Inflammatory macrophage treated with lipopolysaccharide for 4 hours (primary cell): ENCODE measurements at places on chromosomes 2 and 18.

DNA sequence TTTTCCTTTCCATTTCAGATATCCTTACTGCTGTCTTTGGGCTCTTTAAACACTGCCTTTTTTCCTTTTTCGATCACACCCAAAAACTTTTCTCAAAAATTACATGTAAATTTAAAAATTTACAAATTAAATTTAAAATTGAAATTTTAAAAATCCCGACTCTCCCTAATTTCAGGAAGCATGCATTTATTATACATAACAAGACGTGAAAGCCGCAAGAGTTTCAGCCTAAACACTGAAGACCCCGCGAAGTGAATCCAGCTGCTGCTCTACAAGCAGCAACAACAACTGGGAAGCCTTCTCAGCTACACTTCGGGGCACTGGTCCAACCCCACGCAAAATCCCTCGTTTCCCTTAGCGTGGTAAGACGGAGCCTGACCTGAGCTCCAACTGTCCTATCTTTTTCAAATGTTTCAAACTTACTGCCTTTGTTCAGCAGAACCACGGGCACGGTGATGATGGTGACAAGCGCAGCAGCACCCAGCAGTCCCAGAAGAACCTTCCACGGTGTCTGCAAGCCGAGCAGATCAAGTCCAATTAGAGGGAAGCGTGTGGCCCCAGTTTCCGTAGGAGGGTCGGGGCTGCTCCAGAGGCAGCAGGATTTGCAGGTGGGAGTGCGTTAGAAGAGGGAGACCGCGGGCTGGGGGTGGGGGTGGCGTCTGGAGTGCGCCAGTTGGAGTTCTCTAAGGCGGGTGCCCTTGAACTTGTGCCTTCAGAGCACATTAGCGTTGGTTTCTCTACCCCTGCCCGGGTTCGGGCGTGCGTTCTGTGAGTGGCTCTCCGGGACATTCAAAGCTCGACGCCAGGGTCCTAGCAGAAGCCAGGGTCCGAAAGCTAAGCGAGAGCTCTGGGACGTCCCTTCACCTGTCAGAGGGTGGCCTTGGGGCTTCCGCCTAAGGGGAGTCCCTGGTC is 783 bp downstream of the DPP4 start:
- no peak for DNase-seq

DNA sequence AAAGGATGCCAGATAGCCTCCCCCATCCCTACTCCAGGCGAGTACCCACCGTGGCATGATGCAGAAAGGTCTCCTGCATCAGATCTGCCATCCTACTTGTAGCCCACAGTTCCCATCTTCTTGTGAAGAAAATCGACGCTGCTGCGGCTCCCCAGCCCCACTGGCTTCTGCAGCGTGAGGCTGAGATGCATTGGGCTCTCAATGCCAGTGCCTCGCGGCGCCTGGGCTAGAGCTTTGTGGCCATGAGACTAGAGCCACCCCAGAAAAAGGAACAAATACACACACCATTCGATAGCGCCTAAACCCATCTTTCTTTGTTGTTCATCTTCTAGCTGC is 2.8 kb downstream of the NOL4 start:
- DNase-seq = no peak

DNA sequence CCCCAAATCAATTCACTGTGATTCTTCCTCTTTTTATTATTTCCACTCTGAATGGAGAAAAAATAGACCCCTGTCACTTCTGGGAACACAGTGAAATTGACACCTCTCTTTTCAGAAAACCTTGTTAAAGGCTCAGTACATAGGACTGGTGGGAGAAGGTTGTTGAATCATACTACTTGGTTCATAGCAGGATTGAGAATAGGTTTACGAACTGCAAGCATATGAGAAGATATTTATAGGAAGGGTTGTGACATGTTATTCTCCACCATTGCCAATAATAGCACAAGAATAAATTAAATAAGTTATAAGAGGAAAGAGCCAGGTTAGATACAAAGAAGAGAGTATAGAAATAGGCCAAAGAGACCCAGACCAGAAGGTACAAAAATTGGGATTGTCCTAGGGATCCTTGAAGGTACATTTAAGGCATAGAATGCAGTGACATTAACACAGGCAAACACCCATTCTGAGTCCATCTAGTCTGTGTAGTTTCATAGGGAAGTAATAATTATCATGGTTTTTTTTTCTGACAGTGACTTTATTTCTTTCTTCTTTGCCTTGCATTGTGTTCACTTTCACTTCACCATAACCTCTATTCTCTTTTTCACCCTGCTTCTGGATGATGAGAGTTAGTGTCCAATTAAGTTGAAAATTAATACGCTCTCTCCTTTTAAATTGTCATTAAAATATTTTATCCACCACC is 21.8 kb upstream of the SERPINE2 start:
- DNase-seq = peak; percentile 19

GRCh38 chr2:199459286-199460100 is 1.8 kb upstream of the SATB2 start:
- peak; percentile 90 for DNase-seq

GRCh38 chr18:64134044-64134747 is 14.7 kb downstream of the LINC00305 start:
- DNase-seq = no peak

DNA sequence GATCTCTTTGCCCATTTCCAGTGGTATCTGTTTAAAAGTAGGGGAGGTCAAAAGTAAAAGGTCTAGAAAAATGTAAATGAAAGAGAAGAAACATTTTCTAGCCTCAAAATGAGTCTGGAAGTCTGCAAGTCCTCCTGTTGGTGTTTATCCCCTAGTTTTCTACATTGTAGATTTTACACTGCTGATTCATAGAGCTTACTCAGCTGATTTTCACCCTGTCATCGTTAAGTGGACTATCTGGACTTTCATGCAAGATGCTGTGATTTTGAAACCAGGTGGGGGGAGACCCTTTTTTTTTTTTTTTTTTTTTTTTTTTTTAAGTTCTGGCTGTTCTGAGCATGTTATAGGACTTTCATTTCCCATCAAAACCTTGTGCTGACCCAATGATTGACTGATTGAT is 10.3 kb downstream of the HOXD3 start:
- DNase-seq = no peak

DNA sequence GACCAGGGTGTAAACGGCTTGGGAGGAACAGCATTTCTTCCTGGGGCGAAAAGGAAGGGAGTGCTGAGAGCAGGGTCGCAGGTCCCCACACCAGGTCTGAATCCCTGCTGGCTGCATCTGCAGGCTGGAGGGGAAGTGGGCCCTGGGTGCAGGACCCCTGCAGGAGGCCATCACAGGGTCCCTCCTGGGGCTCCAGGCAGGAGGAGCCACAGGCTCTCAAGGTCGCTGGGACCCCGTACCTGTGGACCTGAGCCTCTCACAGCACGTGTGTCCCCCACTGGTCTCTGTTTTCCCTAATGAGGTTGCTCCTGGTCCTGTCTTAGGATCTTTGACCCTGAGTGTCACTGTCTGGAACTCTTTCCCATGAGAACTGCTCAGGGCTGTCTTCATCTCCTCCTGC is 147.8 kb upstream of the ZNF236 start:
- no peak for DNase-seq

- no peak for DNase-seq
Observed at GRCh38 chr2:168895771-168896170, 5.3 kb upstream of the G6PC2 start.

DNA sequence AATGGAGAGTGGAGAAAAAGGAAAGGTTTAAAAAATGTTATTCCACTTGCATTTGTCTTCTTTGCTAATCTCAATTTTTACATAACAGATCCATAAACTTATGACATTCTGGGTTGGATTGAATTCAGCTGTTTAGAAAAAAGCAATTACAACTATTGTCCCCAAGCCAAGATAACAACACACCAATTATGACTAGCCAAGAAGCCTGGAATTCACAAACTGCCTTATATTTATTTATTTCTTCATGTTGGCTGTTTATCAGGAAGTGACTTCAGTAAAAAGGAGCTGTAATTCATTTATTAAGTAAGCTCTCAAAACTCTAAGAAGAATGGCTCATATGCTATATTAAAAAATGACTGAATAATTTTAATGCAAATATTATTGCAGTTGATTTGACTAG is 137.4 kb downstream of the CALCRL start:
- peak; percentile 23 for DNase-seq

- DNase-seq = peak; percentile 35
Observed at GRCh38 chr2:75035444-75036353, 77.3 kb downstream of the POLE4 start.

- DNase-seq = no peak
Observed at GRCh38 chr2:19746611-19747309, 155.0 kb downstream of the TTC32 start.

GRCh38 chr2:62760555-62760954 is 55.0 kb downstream of the EHBP1 start:
- DNase-seq = no peak

- no peak for DNase-seq
Observed at GRCh38 chr18:58010265-58010664, 33.8 kb upstream of the NEDD4L start.

DNA sequence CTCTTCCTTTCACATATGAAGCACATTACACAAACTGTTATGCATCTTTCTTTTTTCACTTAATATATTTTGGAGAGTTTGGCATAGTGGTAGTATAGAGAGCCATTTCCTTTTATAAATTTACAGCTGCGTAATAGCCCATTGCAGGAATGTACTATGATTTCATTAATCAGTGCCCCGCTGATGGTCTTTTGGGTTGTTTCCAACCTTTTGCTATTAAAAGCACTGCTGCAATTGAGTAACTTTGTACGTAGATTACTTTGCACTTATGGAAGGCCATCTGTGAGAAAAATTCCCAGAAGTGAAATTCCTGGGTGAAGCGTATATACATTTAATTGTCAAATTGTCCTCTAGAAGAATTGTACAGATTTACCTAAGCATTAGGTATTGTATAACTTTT is 565.3 kb upstream of the ZNF804A start:
- DNase-seq = no peak

- DNase-seq = no peak
Observed at GRCh38 chr2:64656379-64656778, 2.7 kb upstream of the SERTAD2 start.

DNA sequence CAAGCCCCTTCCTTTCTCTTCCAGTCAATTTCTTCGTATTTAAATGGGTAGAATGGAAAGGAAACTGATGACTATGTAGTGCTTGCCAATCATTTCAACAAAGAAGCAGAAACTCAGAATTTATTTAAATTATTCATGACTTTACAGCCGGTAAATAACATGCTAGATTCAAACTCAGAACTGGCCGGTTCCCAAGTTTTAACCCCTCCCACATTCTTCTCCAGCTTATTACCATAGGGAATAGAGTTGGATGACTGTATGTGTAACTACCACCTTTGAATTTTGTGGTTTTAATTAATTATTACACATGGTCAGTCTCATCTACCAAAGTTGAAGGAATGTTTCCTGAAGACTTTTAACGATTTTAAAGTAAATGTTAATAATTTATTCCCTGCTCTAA is 819.3 kb upstream of the LRATD1 start:
- DNase-seq = no peak

- DNase-seq = no peak
Observed at GRCh38 chr2:62074233-62074632, 121.7 kb upstream of the B3GNT2 start.

- DNase-seq = no peak
Observed at GRCh38 chr2:120750488-120751210, 15.0 kb downstream of the GLI2 start.

GRCh38 chr2:88006912-88007439 is 9.4 kb downstream of the RNU2-63P start:
- no peak for DNase-seq

DNA sequence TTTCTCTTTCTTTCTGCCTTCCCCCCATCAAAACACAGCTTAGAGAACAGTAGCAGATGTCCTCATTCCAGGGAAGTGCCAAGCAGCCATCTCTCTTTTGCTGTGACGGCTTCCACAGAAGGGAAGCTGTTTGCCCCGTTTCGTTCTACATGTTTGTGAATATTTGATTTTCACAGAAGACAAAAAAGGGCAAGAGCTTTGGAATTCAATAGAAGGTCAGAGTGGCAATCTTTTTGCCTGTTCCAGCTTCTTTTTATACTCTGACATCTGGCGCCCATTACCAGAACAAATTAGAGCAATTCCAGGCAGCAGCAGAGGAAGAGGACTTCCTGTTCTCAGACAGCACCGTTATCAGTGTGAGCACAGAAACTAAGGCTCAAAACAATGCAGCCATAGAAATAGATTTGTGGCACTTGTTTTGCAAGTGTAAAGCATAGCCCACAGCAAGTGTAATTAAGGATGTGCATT is 79.0 kb upstream of the CDH19 start:
- peak; percentile 1 for DNase-seq

DNA sequence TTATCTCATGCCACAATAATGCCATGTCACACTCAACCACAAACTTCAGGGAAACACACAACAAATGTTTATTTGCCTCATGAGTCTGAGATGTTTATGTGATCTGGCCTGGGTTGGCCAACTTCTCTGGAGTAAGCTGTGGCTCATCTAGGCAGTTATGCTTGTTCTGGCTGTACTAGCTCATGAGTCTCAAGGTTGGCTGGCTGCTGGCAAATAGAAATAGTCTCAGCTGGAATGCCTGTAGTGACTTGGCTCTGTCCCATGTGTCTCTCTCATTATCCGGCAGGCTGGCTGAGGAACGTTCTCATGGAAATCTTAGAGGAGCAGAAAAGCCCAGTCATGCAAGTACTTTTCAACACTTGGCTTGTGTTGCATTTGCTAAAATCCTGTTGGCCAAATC is 234.9 kb upstream of the CDH2 start:
- no peak for DNase-seq

DNA sequence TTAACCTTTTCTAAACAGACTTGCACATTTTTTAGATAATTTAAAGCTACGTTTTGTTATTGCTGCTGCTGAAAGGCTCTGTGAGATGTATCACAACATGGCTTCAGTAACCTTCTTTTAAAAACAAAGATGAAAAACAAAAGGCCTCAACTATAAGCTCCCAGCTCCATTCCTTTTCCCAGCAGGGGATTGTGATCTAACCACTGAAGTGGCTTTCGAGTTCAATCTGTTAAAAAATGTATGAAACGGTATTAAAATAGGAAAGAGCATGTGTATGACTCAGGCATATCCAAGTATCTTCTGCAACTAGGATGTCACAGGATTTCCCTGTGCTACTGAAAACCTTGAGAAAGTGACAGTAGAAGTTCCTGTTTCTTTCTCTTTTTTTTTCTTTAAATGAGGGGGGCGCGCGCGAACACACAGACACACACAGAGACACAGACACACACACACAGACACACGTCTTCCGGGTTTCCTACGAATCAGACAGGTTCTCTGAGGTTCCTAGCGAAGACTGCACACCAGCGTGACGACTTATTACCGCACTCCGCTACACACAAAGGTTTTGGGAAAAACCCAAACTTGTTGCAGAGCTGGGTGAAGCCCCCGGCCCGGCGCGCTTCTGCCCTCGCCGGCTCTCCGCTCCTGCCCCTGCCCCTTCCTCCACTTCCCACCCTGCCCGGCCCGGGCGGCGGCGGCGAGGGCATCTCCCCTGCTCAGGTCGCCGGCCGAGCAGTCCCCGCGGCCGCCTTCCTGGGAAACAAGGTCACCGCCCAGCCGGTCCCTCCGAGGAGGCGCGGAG is 86.8 kb downstream of the RBMS1 start:
- peak; percentile 95 for DNase-seq
